GM23338 (cell line): ENCODE measurements at places on chromosomes 12 and 14.

DNA sequence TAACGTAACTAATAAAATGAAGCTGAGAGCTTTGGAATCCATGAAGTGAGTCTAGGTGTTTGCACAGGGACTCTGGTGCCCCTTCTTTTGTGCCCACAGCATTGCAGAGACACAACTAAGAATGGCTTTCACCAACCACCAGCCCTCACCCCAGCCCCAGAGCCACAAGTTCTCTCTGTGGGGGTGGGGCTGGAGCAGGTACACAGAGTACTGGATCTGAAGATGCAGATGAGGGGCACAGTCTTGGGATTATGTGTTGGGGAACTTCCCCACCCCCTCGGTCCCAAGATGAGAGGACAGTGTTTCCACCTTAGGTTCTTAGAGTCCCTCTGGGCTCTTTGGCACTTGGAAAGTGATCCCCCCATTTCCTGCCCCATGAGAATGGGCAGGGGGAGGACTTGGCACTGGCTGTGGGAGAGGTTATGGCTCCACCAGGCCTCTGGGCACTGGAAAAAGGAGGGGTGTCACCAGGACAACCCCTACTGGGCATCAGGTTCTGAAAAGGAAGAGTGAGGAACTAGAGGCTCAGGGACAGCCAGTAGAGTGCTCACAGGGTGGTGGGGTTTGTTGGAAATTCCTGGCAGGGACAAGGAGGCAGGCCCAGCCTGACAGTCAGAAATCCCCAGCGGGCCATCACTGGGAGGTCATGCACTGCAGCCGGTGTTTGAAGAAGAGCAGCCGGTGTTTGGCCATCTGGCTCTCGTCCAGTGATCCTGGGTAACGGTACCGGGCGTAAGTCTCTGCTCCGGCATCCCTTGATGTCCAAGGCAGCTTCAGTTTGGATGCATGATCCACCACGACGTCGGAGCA is 6.7 kb downstream of the B4GALNT1 start:
- peaks cover 100% of the 10 kb centered on the region for H3K27me3 ChIP-seq
- H3K4me1 ChIP-seq, result peaks cover 13% of the 10 kb centered on the region
- no peak for DNase-seq

- no peak for DNase-seq
- H3K27ac ChIP-seq, result no peak overlapping the region
- H3K4me3 ChIP-seq, result no peak overlapping the region
- no peaks in the 10 kb centered on the region for H3K36me3 ChIP-seq
These were observed 16.1 kb upstream of the PLEKHG6 start for GRCh38 chr12:6294156-6295093.

GRCh38 chr12:4210183-4210582 is 63.4 kb upstream of the CCND2 start:
- H3K27me3 ChIP-seq, result no peaks in the 10 kb centered on the region
- H3K27ac ChIP-seq, result no peak overlapping the region
- no peak for DNase-seq
- no peaks in the 10 kb centered on the region for H3K36me3 ChIP-seq

- no peaks in the 10 kb centered on the region for H3K27me3 ChIP-seq
- peaks cover 26% of the 10 kb centered on the region for H3K4me1 ChIP-seq
- no peaks in the 10 kb centered on the region for H3K36me3 ChIP-seq
- H3K4me3 ChIP-seq, result no peak overlapping the region
- no peak for DNase-seq
These were observed 79.9 kb downstream of the DAD1 start for GRCh38 chr14:22509036-22509709.

- no peak overlapping the region for H3K4me3 ChIP-seq
- DNase-seq, result no peak
- no peak overlapping the region for H3K27ac ChIP-seq
- no peaks in the 10 kb centered on the region for H3K36me3 ChIP-seq
- H3K27me3 ChIP-seq, result no peaks in the 10 kb centered on the region
These were observed 650.0 kb downstream of the FLRT2 start for GRCh38 chr14:86179980-86180379.

GRCh38 chr12:121033625-121034349 is 5.3 kb downstream of the OASL start:
- H3K4me1 ChIP-seq, result peaks cover 4% of the 10 kb centered on the region
- no peak for DNase-seq
- H3K27ac ChIP-seq, result no peak overlapping the region
- no peaks in the 10 kb centered on the region for H3K36me3 ChIP-seq
- no peak overlapping the region for H3K4me3 ChIP-seq

GRCh38 chr12:29073631-29074239 is 75.3 kb upstream of the FAR2 start:
- no peak overlapping the region for H3K4me3 ChIP-seq
- peaks cover 36% of the 10 kb centered on the region for H3K4me1 ChIP-seq
- no peak overlapping the region for H3K27ac ChIP-seq
- peak; percentile 76 for DNase-seq
- H3K36me3 ChIP-seq, result no peaks in the 10 kb centered on the region
- H3K27me3 ChIP-seq, result no peaks in the 10 kb centered on the region

DNA sequence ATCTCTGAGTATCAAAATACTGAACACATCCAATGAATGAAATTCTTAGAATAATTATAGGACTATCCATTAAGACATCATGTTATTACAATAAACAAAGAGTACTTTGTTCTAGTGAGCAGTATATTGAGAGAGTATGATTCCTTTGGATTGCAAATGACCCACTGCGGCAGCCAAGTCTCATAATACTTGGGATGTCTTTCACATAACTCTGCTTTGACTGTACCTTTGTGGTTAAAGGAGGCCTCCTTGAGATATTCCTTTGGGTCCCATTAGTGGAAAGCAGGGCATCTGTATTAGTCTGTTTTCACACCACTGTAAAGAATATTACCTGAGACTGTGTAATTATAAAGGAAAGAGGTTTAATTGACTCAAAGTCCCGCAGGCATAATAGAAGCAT is 593.8 kb downstream of the TRHDE start:
- H3K27ac ChIP-seq, result no peak overlapping the region
- H3K36me3 ChIP-seq, result no peaks in the 10 kb centered on the region
- no peak overlapping the region for H3K4me3 ChIP-seq
- H3K4me1 ChIP-seq, result no peaks in the 10 kb centered on the region
- no peaks in the 10 kb centered on the region for H3K27me3 ChIP-seq

GRCh38 chr12:120710805-120711296 is 593 bp downstream of the UNC119B start:
- peak overlapping the region; percentile 92 for H3K4me3 ChIP-seq
- H3K27ac ChIP-seq, result no peak overlapping the region; the same call in 1 of the 2 replicates
- no peaks in the 10 kb centered on the region for H3K27me3 ChIP-seq

GRCh38 chr12:130765186-130765659 is 49.1 kb upstream of the RIMBP2 start:
- no peak overlapping the region for H3K27ac ChIP-seq
- no peak for DNase-seq
- no peaks in the 10 kb centered on the region for H3K4me1 ChIP-seq
- no peaks in the 10 kb centered on the region for H3K27me3 ChIP-seq
- no peak overlapping the region for H3K4me3 ChIP-seq

GRCh38 chr14:34053666-34054065 is 102.8 kb upstream of the EGLN3 start:
- no peak for DNase-seq
- H3K27ac ChIP-seq, result no peak overlapping the region
- peaks cover 8% of the 10 kb centered on the region; the same call in 1 of the 2 replicates for H3K27me3 ChIP-seq

DNA sequence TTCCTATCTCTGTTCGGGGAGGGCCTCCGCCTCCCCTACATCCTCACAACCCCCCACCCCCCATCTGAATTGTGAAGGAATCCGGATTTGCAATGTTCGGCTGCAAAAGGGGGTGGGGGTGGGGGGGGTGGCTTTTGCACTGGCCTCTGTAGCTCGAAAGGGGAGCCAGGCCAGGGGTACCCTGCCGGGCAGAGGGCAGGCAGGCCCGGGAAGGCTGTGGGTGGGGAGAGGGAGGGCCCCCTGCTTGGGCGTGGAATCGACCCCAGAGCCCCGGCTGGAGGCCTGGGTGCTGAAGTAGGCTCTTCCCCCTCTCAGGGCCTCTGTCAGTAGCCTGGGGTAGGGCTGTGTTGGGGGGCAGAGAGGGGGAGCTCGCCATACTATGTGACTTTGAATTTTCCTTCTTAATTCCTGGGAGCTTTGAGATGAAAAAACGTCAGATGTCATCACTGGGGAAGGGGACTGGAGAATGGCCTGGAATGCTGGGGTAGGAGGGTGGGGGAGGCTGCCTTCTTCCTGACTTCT is 1.1 kb downstream of the LRP1 start:
- peak overlapping the region; percentile 98 for H3K4me3 ChIP-seq
- H3K27me3 ChIP-seq, result no peaks in the 10 kb centered on the region
- peak; percentile 64 for DNase-seq
- peak overlapping the region; percentile 97 for H3K27ac ChIP-seq
- H3K36me3 ChIP-seq, result peaks cover 3% of the 10 kb centered on the region; the same call in 1 of the 2 replicates

DNA sequence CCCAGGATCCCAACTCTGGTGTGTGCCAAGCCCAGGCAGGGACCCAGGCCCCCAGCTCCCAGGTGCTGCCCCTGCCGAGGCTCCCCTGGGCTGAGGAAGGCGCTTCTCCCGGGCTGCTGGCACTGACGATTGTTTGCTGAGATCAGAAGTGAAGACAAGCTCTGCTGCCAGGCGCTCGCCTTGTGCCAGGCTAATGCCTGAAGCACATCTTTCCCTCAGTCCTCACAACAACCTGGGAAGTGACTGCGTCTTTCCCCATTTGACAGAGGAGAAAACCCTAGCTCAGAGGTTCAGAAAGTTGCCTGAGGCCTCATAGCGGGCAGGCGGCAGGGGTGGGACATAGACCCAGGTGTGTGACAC is 36.8 kb downstream of the ANKRD9 start:
- H3K27ac ChIP-seq, result no peak overlapping the region
- H3K4me1 ChIP-seq, result no peaks in the 10 kb centered on the region
- DNase-seq, result no peak
- H3K36me3 ChIP-seq, result no peaks in the 10 kb centered on the region
- H3K27me3 ChIP-seq, result no peaks in the 10 kb centered on the region

DNA sequence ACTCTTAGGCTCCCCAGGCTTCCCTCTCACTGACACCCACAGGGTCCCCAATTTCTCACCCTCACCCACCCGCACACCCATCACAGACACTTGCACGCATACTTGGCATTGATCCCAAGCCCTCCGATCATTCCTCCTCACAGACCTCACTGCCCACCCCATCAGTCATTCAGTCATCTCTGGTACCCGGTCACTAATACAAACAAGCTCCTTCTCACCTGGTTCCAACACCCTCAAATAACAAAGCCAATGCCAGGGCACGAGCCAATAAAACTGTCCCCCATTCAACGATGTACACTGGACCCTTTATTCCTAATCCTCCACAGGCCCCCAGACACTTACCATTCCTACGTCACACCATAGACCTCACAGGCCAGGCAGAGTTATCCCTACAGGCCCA is 2.3 kb downstream of the ZNF605 start:
- DNase-seq, result no peak
- no peaks in the 10 kb centered on the region for H3K36me3 ChIP-seq
- H3K4me1 ChIP-seq, result peaks cover 5% of the 10 kb centered on the region; the same call in 1 of the 2 replicates
- H3K27me3 ChIP-seq, result no peaks in the 10 kb centered on the region
- no peak overlapping the region for H3K4me3 ChIP-seq

DNA sequence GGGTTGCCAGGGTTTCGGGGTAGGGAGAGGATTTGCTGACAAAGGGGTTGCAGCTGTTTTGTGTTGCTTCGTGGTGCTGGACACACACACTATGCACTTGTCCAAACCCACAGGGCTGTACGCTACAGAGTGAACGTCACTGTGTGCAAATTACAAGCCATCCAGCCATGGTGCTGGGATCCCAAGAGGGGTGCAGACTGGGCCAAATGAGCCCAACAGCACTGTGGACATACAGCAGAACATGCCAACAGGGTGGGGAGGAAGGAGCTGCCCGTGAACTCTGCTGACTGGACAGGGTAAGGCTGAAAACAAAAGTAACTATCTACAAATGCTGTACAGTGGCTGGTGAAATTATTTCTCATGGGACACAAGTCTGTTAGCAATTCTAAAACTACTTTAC is 25.2 kb downstream of the POLE start:
- H3K4me1 ChIP-seq, result no peaks in the 10 kb centered on the region
- no peak overlapping the region for H3K27ac ChIP-seq
- H3K27me3 ChIP-seq, result no peaks in the 10 kb centered on the region
- no peak overlapping the region for H3K4me3 ChIP-seq
- peaks cover 55% of the 10 kb centered on the region for H3K36me3 ChIP-seq
- no peak for DNase-seq

GRCh38 chr12:22256041-22256441 is 78.5 kb downstream of the ST8SIA1 start:
- no peak overlapping the region for H3K27ac ChIP-seq
- H3K4me3 ChIP-seq, result no peak overlapping the region
- no peaks in the 10 kb centered on the region for H3K27me3 ChIP-seq

DNA sequence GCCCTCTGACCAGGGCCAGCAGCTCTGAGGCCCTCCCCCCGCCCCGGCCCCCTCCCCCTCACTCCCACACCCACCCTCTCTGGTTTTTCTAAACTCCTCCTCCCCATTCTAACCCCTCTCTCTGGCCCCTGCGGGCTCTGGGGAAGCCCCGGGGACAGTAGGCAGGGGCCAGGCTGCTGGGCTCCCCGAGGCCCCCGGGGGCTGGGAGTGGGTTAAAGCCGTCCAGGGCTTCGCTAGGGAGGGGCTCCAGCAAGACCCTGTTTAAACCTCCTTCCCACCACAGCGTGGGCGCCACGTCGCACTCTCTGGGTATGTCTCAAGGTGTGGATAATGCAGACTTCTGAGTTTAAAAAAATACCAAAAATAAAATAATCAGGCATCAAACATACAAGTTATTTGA is 51.4 kb downstream of the GALNT9 start:
- H3K4me3 ChIP-seq, result no peak overlapping the region
- H3K27ac ChIP-seq, result no peak overlapping the region
- no peaks in the 10 kb centered on the region for H3K27me3 ChIP-seq
- no peaks in the 10 kb centered on the region for H3K36me3 ChIP-seq
- no peaks in the 10 kb centered on the region for H3K4me1 ChIP-seq

- H3K4me1 ChIP-seq, result no peaks in the 10 kb centered on the region; the same call in 1 of the 2 replicates
- H3K36me3 ChIP-seq, result no peaks in the 10 kb centered on the region
- H3K27ac ChIP-seq, result no peak overlapping the region
- no peaks in the 10 kb centered on the region for H3K27me3 ChIP-seq
- DNase-seq, result no peak
These were observed 310.0 kb downstream of the ZFP36L1 start for GRCh38 chr14:68482772-68483395.

DNA sequence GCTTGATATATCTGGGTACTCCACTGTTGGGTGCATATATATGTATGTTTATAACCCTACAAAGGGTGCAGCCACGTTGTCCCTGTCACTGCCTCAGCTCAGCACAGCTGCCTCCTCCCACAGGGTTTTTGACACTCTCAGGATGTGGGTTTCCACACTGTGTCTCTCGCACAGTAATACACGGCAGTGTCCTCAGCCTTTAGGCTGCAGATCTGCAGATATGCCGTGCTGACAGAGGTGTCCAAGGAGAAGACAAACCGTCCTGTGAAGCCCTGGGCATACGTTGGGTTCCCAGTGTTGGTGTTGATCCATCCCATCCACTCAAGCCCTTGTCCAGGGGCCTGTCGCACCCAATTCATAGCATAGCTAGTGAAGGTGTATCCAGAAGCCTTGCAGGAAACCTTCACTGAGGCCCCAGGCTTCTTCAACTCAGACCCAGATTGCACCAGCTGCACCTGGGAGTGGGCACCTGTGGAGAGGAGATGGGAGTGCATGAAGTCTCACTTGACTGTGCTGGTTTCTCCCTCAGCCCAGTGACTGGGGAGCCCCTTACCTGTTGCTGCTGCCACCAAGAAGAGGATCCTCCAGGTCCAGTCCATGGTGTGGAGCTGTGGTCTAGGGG is 498.7 kb downstream of the TMEM121 start:
- no peaks in the 10 kb centered on the region for H3K36me3 ChIP-seq
- H3K4me3 ChIP-seq, result no peak overlapping the region
- DNase-seq, result no peak
- no peaks in the 10 kb centered on the region for H3K4me1 ChIP-seq
- H3K27me3 ChIP-seq, result no peaks in the 10 kb centered on the region
